ENCODE measurements at places on chromosomes 2 and 18. TPM values are rescaled to one million over a fixed set of nuclear protein-coding genes. Genes with fewer than 3 reads are reported as not detected.

The EML6 gene
- total RNA-seq: 5.6 TPM

The NOL4 gene
- total RNA-seq: 0.81 TPM

The SERPINB7 gene
- not detected for total RNA-seq

The SANBR gene
- 5.3 TPM for total RNA-seq

The NEU2 gene
- total RNA-seq: not detected

The CYB5A gene
- total RNA-seq: 79.4 TPM

The EVA1A gene
- total RNA-seq: 11.1 TPM

The RAX gene
- not detected for total RNA-seq
